ENCODE measurements at places on chromosomes 3 and 15. TPM values are rescaled to one million over a fixed set of nuclear protein-coding genes. Genes with fewer than 3 reads are reported as not detected.

Gene RASL12
- total RNA-seq: 2.0 TPM

Gene SPTBN5
- 1.4 TPM for total RNA-seq

Gene CBLB
- 36.7 TPM for total RNA-seq

Gene EHHADH
- 35.5 TPM for total RNA-seq

Gene SIDT1
- total RNA-seq: 50.8 TPM

Gene CNTN3
- 8.4 TPM for total RNA-seq

Gene MED12L
- 0.45 TPM for total RNA-seq

Gene SOX2
- total RNA-seq: 0.42 TPM

Gene CCDC39
- total RNA-seq: not detected

Gene THSD4
- total RNA-seq: 35.2 TPM

Gene CLEC3B
- 13.7 TPM for total RNA-seq

Gene TUSC7
- total RNA-seq: not detected

Gene DAZL
- not detected for total RNA-seq

Gene IL5RA
- 1.1 TPM for total RNA-seq

Gene GOLGA6A
- total RNA-seq: not detected

Gene WDR48
- 32.9 TPM for total RNA-seq

Gene GOLGA6L7
- total RNA-seq: not detected

Gene SKIC8
- total RNA-seq: 35.1 TPM

Gene UBA7
- 71.6 TPM for total RNA-seq

Gene H1-8
- total RNA-seq: not detected

Gene RETNLB
- 58.5 TPM for total RNA-seq

Gene AMIGO3
- not detected for total RNA-seq

Gene SSUH2
- total RNA-seq: 4.5 TPM

Gene MELTF
- total RNA-seq: 14.4 TPM

Gene CLDN16
- total RNA-seq: not detected

Gene HESX1
- 0.43 TPM for total RNA-seq

Gene GOLGA8O
- total RNA-seq: 0.39 TPM

Gene ZIC1
- total RNA-seq: not detected

Gene CHL1
- 7.9 TPM for total RNA-seq

Gene TRH
- not detected for total RNA-seq

Gene SRGAP3
- total RNA-seq: 8.0 TPM

Gene NEK10
- total RNA-seq: 0.98 TPM

Gene TASOR
- total RNA-seq: 41.2 TPM

Gene RASGRF1
- total RNA-seq: 0.18 TPM

Gene CHRD
- 2.6 TPM for total RNA-seq

Gene SYNPR
- total RNA-seq: not detected

Gene PAK6
- 3.2 TPM for total RNA-seq

Gene NOX5
- 0.11 TPM for total RNA-seq

Gene C3orf20
- total RNA-seq: 0.21 TPM

Gene GRAMD2A
- total RNA-seq: 6.3 TPM

Data from left colon (tissue), 2 donors.